ENCODE measurements at places on chromosomes 1 and 21.

- DNase-seq: no peak
Observed at GRCh38 chr1:192375306-192375705, 58.5 kb downstream of the RGS21 start.

- DNase-seq: no peak
Observed at GRCh38 chr1:245019910-245020486, 134.8 kb upstream of the KIF26B start.

- DNase-seq: no peak
Observed at GRCh38 chr1:157302724-157303123, 164.5 kb upstream of the ETV3 start.

GRCh38 chr1:208007319-208007937 lies 96.5 kb upstream of the CD34 start:
- DNase-seq: no peak

DNA sequence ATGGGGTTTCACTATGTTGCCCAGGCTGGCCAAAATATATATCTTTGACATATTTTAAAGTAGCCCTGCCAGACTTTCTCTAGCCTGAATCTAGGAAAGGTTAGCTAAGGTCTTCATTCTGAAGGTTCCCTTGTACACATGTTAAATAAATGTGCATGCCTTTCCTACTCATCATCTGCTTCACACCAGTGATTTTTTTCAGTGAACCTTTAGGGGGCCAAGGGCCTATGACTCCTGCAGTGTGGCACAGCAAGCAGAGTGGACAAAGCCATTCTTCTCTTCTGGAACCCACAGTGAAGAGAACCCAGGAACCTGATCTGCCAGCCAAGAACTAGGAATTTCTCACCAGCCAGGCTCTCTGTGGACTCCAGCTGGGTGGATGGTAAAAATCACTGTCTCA lies 22.9 kb downstream of the CBR1 start:
- no peak for DNase-seq

DNA sequence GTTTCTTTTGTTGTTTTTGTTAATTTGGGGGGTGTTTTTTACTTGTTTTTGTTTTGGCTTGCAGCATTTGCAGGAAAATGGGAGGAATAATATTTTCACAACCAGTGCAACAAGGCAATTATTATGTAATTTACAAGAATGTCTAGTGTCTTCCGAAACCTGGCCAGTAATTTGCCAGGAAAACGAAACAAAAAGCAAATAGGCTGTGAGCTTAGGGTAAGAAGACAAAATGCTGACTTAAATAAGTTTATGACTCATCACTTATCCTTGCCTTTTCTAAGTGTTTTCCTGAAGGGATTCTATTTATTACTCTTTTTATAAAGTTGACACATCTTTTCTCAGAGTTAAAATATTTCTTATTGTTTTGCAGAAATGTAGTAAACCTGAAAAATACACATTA lies 49.8 kb downstream of the KCNT2 start:
- DNase-seq: no peak

GRCh38 chr1:96357141-96357765 lies 364.3 kb upstream of the PTBP2 start:
- DNase-seq: no peak

DNA sequence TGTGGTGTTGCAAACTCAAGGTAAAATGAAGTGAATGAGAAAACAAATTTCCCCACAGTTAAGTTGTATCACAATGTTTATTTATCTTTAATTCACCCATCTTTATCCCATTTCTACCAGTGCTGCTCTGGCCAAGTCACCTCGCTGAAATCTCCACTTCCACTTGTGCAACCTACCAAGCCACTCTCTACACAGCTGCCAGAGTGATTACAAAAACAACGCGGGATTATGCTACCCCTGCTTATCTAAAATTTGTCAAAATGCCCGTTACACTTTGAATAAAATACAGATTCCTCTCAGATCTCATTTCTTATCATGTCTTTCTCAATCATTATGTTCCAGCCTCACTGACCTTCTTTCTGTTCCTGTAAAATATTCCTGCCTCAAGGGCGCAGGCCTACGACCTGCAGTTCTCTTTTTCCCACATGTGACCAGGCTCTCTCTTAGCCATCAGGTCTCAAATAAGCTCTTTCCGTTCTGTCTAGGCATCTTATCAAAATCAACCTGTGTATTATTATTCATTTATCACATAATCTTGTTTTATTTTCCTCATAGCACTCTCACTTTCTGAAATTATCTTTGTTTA lies 95.6 kb downstream of the NTMT2 start:
- DNase-seq: no peak

DNA sequence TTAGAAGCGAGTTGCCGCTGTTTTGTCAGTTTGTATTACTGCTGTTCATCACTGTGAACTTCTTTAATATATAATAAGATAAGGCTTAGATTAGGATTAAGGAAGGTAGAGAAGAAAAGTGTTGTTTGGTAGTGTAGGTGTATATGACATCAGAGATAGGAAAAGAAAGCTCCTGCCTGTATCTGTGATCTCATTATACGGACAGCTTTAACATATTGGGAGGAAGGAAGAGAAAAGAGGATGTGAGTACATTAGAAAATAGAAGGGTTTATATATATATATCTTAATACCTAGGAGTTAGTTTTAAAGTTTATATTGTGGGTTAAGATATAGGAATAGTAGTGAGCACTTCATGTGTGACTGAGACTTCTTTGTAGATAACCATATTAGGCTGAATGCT lies 71.0 kb downstream of the RALGPS2 start:
- no peak for DNase-seq

- DNase-seq: no peak
Observed at GRCh38 chr1:46607345-46608130, 3.5 kb upstream of the MKNK1 start.

- DNase-seq: no peak
Observed at GRCh38 chr1:20533635-20534034, 18.7 kb upstream of the FAM43B start.

- DNase-seq: no peak
Observed at GRCh38 chr1:111453706-111454105, 4.4 kb downstream of the ATP5PB start.

GRCh38 chr1:115839029-115839678 lies 1.8 kb downstream of the NHLH2 start:
- no peak for DNase-seq

DNA sequence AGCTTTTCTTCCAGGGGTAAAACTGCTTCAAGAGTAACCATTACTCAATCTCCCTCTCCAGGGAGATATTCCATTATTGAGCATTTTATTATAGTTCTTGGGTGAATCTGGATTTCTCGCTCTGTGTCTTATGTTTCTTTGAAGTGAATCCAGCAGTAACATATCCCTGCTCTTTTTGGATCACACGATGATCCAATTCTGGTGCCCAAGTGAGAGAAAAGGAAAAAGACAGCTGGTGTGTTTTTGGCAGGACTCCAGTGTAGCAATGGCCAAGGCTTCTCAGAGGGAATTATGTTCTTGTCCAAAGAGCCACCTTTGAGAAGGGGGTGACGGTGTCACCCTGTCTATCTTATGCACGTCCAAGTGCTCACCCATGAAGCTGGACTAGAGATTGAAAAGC lies 140.3 kb upstream of the ERRFI1 start:
- DNase-seq: no peak

DNA sequence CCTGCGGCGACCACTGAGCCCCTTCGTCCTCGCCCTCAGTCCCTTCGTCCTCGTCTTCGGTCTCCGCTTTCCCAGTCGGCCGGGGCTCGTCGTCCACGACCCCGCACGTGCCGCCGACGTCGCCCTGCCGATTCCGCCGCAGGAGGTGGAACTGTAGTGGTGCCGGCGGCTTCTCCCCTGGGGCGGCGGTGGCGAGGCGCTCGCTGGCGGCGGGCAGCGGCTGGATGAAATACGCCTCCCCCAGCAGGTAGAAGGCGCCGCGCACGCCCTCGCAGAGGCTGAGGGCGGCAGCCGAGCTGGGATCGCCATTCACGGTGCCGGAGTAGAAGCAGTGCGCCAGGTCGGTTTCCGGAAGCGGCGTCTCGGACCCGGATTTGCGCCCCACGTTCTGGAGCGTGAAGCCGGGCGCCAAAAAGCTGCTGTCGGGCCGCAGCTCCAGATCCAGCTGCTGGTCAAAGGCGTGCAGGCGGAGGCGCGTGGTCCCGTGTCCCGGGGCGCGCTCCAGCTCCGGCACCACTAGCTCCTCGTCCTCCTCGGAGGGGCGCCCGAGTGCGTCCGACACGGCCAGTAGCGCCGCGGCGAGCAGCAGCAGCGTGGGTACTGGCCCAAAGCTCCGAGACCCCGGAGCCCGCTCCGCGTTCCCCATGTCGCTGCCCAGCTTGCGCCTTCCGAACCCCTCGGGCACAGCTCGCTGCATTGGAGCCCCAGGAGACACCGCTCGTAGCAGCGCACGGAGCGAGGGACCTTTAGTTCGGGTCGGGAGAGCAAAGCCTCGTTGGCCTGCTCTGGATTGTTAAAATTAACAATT lies 747 bp downstream of the ADAMTS1 start:
- DNase-seq: peak; percentile 52

DNA sequence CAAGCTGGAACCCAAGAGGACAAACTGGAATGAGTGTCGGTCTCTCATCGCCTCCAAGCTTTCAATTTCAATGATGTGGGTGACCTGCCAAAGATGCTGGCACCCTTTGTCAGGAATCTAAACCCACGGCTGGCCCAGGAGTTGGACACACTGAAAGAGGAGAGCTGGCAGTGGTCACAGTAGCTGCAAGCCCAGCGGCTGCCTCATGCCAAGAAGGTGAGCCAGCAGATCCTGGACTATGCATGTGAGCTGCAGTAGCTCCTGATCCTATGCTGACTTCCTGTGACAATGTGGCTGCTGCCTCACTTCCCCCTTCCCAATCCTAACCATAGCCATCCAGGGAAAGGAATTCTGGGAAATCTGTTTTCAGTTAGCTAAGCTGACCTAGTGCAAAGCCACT lies 117.0 kb upstream of the VAV3 start:
- no peak for DNase-seq

DNA sequence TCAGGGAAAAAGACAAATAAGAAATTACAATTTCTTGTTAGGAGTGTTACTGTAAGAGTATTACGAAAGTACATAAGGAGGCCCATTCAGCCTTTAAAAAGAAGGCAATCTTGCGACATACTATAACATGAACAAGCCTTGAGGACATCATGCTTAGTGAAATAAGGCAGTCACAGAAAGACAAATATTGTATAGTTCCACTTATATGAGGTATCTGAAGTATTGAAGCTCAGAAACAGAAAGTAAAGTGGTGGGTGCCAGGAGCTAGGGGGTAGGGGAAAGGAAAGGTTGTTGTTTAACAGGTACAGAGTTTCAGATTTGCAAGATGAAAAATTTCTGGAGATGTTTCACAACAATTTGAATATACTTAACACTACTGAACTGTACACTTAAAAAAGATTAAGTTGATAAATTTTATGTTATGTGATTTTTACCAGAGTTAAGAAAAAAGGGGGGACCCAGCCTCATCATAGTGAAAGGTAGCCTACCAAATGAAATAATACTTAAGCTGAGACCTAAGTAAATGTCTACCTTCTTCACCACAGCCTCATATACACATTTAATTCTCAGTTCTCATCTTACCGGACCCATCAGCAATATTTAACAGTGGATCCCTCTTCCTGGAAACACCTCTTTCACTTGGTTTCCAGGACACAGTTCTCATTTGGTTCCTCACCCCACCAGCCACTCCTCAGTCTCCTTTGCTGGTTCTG lies 19.5 kb downstream of the USP24 start:
- no peak for DNase-seq

DNA sequence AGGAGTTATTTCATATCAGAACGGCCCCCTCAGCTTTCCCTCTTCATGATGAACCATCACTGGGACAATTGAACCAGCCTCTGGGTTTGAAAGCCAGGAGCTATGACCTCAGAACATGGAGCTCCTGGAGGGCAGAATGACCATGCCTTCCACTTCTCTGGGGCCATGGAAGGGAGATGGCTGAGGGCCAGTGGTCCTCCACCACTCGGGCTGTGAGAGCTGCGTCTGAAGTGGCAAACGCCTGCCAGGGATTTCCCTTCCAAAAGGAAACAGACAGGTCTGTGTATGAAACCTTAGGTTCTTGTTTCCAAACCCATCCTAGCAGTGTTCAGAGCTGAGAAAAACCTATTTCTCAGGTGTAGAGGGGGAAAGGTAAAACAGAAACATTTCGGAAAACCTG lies 22.5 kb downstream of the PKP1 start:
- DNase-seq: no peak

DNA sequence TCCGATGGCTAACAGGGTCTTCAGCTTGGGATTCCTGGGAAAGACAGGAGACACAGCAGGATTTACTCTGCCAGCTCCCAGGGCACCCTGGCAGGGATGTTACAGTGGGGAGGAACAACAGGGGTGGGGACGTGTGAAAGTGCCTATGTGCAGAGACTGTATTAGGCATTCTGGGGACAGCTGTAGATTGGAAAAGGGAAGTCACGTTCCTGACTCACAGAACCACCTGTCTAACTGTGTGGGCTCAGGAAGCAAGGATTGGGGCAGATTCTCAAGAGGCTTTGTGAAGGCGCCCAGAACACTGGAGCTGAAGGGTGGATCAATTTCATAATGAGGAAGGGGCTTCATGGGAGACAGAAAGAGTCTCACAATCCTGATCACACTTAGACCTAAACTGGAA lies 4.4 kb downstream of the CHIT1 start:
- DNase-seq: no peak

GRCh38 chr1:157241185-157241538 lies 103.0 kb upstream of the ETV3 start:
- DNase-seq: no peak

DNA sequence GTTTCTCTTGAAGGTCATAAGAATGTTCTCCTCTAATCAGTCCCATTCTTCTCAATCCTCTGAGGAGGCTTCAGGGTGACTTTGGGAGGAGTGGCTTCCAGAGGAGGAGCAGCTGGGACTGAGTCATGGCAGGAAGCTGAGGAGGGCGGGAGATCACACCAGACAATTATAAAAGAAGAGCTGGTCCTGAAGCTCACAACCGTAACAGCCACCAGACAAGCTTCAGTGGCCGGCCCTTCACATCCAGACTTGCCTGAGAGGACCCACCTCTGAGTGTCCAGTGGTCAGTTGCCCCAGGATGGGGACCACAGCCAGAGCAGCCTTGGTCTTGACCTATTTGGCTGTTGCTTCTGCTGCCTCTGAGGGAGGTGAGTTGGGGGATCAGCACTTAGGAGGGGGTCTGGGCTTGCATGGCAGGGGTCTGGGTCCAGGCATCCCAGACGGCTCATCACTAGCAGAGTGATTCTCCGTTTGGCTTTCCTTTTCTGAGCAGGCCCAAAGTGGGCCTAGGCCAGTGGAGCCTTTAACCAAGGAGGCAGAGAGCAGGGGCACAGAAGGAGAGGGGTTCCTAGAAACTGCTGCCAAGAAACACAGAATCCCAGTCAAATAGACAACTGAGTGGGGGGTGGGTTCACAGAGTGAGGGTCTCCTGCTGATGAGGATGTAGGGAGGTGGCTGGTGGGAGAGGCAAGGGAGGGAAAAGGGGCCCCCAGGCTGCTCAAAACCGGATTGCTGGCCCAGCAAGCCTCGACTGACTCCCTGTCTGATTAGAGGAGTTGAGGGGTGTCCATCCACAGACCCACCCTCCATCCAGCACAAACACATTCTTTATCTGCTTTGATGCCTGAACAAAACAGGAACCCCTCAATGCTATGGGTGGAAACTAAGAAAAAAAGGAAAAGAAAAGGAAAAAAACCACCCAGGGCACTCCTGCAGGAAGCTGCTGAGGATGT lies at the start of gene ECM1:
Gene ECM1, plus strand, starts transcription at position 198 of the 953 bp plus-strand sequence. Its CDS starts 101 bp downstream, at position 299.
- no peak for DNase-seq
